Breast epithelium (tissue), 4 donors: ENCODE measurements at places on chromosomes 13 and 19. TPM values are rescaled to one million over a fixed set of nuclear protein-coding genes. Genes with fewer than 3 reads are reported as not detected.

SLC15A1 gene
- not detected for total RNA-seq

DNA sequence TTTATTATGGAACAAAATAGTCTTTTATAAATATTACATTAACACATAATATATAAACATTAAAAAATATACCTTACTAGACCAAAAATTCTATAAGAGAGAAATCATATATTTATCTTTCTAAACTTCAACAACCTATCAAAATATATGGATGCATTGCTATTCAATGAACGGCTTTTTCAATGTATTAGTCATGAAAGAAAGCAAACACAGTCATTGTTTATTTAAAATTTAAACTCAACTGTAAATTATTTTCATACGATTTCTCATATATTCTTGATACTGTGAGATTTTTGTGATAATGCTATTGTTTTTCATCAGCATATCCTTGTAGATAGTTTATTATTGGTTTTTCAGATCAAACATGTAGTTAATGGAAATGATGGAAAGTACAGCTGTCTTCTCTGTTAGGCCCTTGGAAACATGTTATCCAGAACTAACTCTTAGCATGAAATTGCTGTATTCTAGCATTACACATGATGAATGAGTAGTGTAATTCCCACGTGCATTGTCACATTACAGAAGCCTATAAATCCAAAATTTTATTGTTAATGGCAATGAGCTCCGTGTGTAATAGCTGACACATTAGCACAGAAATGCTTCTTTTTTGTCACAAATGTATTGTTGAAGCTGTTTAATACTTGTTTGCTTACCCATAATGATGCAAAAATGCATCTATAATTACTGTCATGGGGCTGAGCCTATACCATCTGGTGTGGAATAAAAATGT lies 1639.9 kb downstream of the SLITRK5 start:
- H3K36me3 ChIP-seq, result no peaks in the 10 kb centered on the region
- H3K4me1 ChIP-seq, result no peaks in the 10 kb centered on the region
- no peak for DNase-seq
- H3K27ac ChIP-seq, result no peak overlapping the region
- no peaks in the 10 kb centered on the region for H3K27me3 ChIP-seq
- no peak overlapping the region for H3K4me3 ChIP-seq

PODNL1 gene
- total RNA-seq, result 0.80 TPM

ZNF177 gene
- 3.6 TPM for total RNA-seq

CEACAM7 gene
- 25.2 TPM for total RNA-seq

GRCh38 chr13:49792550-49793324 lies at the start of gene KPNA3:
Gene KPNA3, minus strand, starts transcription at chr13:49792682. Its CDS starts 176 bp downstream, at chr13:49792506.
- peak; percentile 90 for DNase-seq
- H3K36me3 ChIP-seq, result no peaks in the 10 kb centered on the region
- no peaks in the 10 kb centered on the region for H3K27me3 ChIP-seq
- peak within 1 kb of the TSS; percentile 89 for H3K4me3 ChIP-seq
- H3K27ac ChIP-seq, result peak within 1 kb of the TSS; percentile 99

DNA sequence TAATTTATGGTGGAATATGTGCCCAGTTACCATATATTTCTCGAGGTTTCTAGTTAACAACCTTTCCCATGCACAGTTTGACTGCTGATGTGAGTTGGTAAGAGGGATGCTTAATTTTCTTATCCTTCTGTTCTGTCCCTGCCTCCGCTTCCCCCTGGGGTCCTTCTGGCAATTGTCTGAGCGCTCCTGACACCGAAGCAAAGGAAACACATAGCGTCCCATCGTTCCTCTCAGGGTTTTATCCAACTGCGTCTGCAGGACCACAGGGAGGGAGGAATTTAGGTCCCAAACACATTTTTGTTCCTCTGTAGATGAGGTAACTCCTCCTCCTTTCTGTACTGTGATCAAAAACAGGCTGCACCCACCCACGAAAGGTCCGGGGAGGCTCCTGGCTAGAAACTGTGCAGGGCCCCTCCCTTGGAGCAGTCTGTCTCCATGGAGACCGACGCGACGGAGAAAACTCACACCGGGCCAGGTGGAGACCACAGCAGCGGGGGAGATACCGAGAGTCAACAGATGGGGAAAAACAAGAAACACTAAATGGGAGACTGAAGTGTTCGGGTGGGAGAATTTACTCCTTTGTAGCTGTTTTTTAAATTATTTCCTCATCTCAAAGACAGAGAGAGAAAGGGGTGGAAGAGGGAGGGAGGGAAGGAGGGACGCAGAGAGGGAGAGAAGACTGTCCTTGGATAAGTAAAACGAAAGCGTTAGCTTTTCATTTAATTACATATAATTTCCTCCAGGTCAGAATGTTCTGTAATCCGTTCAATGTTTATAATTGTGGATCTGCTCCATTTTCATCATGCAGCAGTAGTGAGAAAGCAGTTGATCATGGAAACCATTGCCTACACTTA lies 191.8 kb upstream of the NBEA start:
- no peaks in the 10 kb centered on the region for H3K36me3 ChIP-seq
- no peaks in the 10 kb centered on the region for H3K27me3 ChIP-seq
- no peak for DNase-seq
- H3K4me1 ChIP-seq, result no peaks in the 10 kb centered on the region
- H3K4me3 ChIP-seq, result peak overlapping the region; percentile 64
- H3K27ac ChIP-seq, result no peak overlapping the region

- no peak for DNase-seq
- no peaks in the 10 kb centered on the region for H3K4me1 ChIP-seq
- H3K27me3 ChIP-seq, result no peaks in the 10 kb centered on the region
Observed at GRCh38 chr13:23427881-23428528, 5.5 kb downstream of the SACS start.

PABPC3 gene
- not detected for total RNA-seq

DNA sequence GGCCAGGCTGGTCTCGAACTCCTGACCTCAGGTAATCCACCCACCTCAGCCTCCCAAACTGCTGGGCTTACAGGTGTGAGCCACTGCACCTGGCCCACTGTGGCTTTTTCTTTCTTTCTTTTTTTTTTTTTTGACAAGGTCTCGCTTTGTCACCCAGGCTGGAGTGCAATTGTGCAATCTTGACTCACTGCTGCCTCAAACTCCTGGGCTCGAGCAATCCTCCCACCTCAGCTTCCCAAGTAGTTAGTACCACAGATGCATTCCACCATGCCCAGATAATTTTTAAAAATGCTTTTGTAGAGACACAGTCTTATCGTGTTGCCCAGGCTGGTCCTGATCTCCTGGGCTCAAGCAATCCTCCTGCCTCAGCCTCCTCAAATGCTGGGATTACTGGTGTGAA lies 12.1 kb upstream of the FCGBP start:
- no peaks in the 10 kb centered on the region for H3K4me1 ChIP-seq
- no peaks in the 10 kb centered on the region for H3K36me3 ChIP-seq
- H3K4me3 ChIP-seq, result no peak overlapping the region
- DNase-seq, result no peak

GRCh38 chr19:2326699-2327360 lies 1.6 kb downstream of the LSM7 start:
- DNase-seq, result no peak
- H3K27ac ChIP-seq, result no peak overlapping the region
- H3K4me3 ChIP-seq, result peak overlapping the region; percentile 97
- peaks cover 9% of the 10 kb centered on the region for H3K4me1 ChIP-seq
- H3K36me3 ChIP-seq, result no peaks in the 10 kb centered on the region

- no peak for DNase-seq
- no peaks in the 10 kb centered on the region for H3K27me3 ChIP-seq
- H3K4me1 ChIP-seq, result no peaks in the 10 kb centered on the region
- no peak overlapping the region for H3K27ac ChIP-seq
- H3K36me3 ChIP-seq, result peaks cover under 1% of the 10 kb centered on the region
- H3K4me3 ChIP-seq, result no peak overlapping the region
Observed at GRCh38 chr19:57334191-57334590, 13.9 kb downstream of the ZNF543 start.

DNA sequence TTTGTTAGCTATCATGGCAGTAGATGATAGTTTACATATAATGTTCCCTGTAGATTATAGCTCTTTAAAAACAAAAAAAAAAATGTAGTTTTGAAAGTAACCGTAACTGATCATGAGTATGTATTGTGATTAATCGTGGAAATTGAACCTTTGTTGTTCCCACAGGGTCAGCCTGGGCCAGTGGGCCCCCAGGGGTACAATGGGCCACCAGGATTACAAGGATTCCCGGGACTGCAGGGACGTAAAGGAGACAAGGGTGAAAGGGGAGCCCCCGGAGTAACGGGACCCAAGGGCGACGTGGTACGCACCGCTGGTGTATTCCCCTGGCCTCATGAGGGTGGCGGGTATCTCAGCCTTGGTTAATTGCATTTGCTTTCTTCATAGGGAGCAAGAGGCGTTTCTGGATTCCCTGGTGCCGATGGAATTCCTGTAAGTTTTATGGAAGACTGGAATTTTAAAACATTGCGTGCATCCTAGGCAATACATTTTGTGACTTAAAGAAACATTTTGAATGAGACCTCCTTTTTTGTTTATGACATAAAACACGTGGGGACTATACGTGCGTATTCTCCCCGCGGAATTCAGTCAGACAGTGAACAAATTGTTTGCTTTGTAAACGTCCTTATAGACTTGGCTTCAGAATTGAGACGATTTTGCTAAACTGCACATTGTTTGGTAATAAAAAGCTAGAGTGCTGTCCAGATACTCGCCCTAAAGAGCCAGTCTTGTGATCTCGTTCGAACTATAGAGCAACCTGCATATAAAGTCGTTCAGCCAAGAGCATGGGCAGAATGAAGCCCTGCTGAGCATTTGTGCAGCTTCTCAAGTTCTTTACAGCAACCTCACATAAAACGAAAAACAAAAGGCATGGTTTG lies 117.7 kb downstream of the COL4A2 start:
- DNase-seq, result no peak
- no peaks in the 10 kb centered on the region for H3K27me3 ChIP-seq
- H3K36me3 ChIP-seq, result no peaks in the 10 kb centered on the region
- no peak overlapping the region for H3K27ac ChIP-seq

BRME1 gene
- 1.6 TPM for total RNA-seq

TMEM190 gene
- not detected for total RNA-seq

SIN3B gene
- 43.2 TPM for total RNA-seq

GRCh38 chr13:49939321-49939720 lies 3.2 kb upstream of the SPRYD7 start:
- no peak overlapping the region for H3K27ac ChIP-seq
- no peak for DNase-seq
- no peaks in the 10 kb centered on the region for H3K4me1 ChIP-seq
- no peaks in the 10 kb centered on the region for H3K36me3 ChIP-seq
- no peaks in the 10 kb centered on the region for H3K27me3 ChIP-seq
- no peak overlapping the region for H3K4me3 ChIP-seq

- no peaks in the 10 kb centered on the region for H3K36me3 ChIP-seq
- no peak overlapping the region for H3K27ac ChIP-seq
- peak overlapping the region; percentile 55 for H3K4me3 ChIP-seq
Observed at GRCh38 chr19:29843180-29844051, 31.6 kb downstream of the CCNE1 start.

SMIM44 gene
- not detected for total RNA-seq

DNA sequence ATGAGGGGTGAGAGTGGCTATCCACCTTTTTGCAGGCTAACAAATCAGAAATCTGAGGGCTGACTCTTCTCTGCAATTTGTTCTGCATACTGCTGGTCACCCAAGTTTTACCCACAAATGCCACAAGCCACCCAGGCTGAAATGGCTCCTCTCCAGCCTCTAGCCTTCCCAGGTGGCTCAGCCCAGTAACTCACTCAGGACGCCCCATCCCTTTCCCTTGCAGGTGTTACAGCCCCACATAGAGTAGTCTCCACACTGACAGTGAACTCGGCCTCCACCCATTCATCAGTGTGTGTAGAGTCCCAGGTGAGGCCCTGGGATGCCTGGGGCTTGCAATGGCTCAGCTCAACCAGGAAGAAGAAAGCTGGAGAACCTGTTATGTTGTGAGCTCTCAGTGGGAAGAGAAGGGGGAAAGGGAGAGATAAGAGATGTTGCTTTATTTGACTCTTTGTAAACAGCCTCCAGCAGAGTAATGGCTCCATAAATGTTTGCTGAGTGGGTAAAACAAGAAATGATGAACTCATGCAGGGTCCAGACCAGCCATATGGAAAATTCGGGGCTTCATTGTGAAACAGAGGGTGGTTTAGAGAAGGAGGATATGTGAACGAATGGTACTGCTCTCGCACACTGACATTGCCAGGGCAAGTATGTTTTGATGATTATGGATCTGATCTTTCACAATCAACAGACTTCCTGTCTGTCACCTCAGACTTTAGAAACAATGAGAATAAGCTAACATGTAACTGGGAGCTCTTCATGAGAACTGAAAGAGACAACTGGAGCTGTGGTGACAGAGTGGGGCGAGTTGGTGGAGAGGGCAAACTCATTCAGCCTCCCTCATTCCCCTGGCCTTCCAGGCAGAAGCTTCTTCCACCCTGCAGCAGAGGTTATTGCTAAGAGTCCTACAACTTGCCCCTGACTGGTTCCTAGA lies 74.2 kb upstream of the RFC3 start:
- H3K4me1 ChIP-seq, result peaks cover 10% of the 10 kb centered on the region
- no peak overlapping the region for H3K4me3 ChIP-seq
- no peaks in the 10 kb centered on the region for H3K27me3 ChIP-seq
- no peak overlapping the region for H3K27ac ChIP-seq
- DNase-seq, result no peak

- no peak overlapping the region for H3K27ac ChIP-seq
- no peaks in the 10 kb centered on the region for H3K36me3 ChIP-seq
- H3K27me3 ChIP-seq, result no peaks in the 10 kb centered on the region
- no peaks in the 10 kb centered on the region for H3K4me1 ChIP-seq
- H3K4me3 ChIP-seq, result no peak overlapping the region
- no peak for DNase-seq
Observed at GRCh38 chr13:24243302-24243701, 66.1 kb upstream of the C1QTNF9 start.

CEACAM1 gene
- 33.4 TPM for total RNA-seq

GRCh38 chr13:44231786-44232516 lies 141.7 kb upstream of the SERP2 start:
- no peaks in the 10 kb centered on the region for H3K27me3 ChIP-seq
- peak; percentile 90 for DNase-seq
- peak overlapping the region; percentile 77 for H3K27ac ChIP-seq

DNA sequence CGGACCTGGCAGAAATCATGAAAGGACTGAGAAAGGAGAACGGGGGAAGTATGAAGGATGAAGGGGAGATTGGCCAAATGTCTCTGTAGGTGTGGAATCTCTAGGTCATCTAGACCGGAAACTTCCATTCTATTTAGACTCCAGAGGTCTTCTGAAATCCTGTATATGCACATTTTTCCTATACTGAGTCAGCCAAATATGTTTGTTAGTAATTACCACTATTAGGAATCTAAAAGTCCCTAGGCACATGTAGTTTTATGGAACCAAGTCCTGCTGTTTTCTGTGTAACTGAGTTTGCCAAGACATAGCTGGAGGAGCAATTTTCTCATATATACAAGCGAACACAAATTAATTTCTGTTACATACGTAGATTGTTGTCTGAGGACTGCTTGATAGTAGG lies 498.1 kb downstream of the GPC5 start:
- H3K4me3 ChIP-seq, result no peak overlapping the region
- no peaks in the 10 kb centered on the region for H3K36me3 ChIP-seq
- H3K27me3 ChIP-seq, result no peaks in the 10 kb centered on the region
- no peaks in the 10 kb centered on the region for H3K4me1 ChIP-seq

RNASEH2A gene
- 8.8 TPM for total RNA-seq

- H3K4me1 ChIP-seq, result no peaks in the 10 kb centered on the region
- H3K27ac ChIP-seq, result no peak overlapping the region
- H3K36me3 ChIP-seq, result no peaks in the 10 kb centered on the region
- peaks cover 10% of the 10 kb centered on the region for H3K27me3 ChIP-seq
- DNase-seq, result no peak
Observed at GRCh38 chr19:5343848-5344247, 3.2 kb upstream of the PTPRS start.

GTF2F2 gene
- total RNA-seq, result 20.6 TPM

- H3K36me3 ChIP-seq, result no peaks in the 10 kb centered on the region
- no peak for DNase-seq
- H3K4me3 ChIP-seq, result no peak overlapping the region
- no peaks in the 10 kb centered on the region for H3K27me3 ChIP-seq
- H3K4me1 ChIP-seq, result no peaks in the 10 kb centered on the region
Observed at GRCh38 chr13:110136660-110137585, 170.0 kb downstream of the COL4A1 start.
